Ascending aorta (tissue), 2 donors: ENCODE measurements at places on chromosomes 5 and 9. TPM values are rescaled to one million over a fixed set of nuclear protein-coding genes. Genes with fewer than 3 reads are reported as not detected.

Gene OR13C3
- total RNA-seq = not detected

DNA sequence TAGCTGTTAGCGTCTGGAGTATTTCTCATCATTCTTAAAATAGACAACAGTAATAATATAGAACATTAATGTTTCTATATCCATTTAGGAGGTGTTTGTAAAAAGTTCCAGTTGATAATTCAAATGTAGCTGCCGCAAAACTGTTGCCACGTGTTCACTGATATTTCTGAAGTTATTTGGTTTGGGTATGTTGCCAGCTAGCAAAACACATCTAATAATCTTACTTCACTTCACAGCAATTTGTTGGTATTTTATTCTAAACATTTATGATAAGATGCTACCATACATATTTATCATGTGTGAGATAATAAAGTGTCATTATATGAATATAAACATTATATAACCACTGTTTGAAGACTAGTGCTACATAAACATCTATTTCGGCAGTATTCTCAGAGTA, 101.6 kb downstream of the CDH12 start:
- DNase-seq = no peak

DNA sequence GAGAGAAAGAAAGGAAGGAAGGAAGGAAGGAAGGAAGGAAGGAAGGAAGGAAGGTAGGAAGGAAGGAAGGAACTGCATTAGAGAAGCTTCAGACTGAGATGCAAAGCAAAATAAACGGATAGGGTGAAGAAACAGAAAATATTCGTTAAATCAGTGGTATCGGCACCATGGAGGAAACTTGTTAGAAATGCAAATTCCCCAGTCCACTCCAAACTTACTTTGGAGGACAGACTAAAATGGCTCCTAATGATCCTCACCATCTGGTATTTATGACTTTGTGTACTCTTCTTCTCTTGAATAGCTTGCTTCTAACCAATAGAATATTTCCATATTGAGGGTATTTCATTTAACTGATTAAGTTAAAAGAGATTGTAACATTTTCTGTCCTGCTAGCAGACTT, 87.9 kb upstream of the GCNT4 start:
- no peak for DNase-seq

Gene DOCK8
- total RNA-seq = 8.9 TPM

DNA sequence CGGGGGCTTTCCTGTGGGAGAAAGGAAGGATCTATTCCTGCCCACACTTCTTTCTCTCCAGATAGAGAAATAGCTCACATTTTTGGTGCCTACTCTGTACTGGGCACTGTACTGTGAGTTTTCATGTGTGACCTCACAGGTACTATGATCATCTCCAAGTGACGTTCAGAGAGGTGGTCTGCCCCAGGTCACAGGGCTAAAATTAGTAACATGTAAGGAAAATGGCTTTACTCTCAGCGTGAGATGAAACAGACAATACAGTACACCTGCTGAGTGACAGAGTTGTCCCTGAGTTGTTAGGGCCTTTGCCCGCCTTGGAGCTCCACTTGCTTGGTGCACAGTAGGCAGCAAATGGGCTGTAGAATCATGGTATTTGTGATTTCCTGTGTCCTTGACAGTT, 306.1 kb upstream of the DMRT1 start:
- no peak for DNase-seq
